ENCODE measurements at places on chromosomes 4 and X.

DNA sequence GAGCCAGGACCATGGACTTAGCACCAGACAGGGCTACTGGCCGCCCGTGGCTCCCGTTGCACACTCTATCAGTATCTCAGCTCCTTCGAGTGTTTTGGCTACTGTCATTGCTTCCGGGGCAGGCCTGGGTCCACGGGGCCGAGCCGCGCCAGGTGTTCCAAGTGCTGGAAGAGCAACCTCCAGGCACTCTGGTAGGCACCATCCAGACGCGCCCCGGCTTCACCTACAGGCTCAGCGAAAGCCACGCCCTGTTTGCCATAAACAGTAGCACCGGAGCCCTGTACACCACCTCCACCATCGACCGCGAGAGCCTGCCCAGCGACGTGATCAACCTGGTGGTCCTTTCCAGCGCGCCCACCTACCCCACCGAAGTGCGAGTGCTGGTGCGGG, 1.6 kb downstream of the FAT4 start:
- peak; percentile 8 for DNase-seq

DNA sequence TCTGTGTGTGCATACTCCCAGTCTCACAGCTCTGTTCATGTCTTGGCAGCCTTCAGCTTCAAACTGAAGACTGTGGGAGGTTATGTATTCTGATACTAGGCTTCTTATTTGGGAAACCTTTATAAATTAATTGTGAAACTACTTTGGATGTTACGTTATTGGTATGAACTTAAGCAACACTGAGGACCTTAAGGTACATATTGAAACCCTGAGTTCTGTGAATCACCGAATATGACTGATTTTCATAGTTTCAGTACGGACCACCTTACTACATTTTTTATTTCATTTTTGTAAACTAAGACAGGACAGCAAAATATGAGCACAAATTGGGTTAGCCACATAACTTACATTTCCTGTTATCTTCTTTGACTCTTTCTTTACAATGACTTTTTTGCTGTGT, 498.4 kb downstream of the PDGFC start:
- DNase-seq, result no peak

GRCh38 chr4:98113012-98113411, 30.3 kb downstream of the STPG2 start:
- DNase-seq, result peak; percentile 4

- no peak for DNase-seq
These were observed 148.6 kb downstream of the KIT start for GRCh38 chr4:54806351-54806750.
